SJSA1 (cell line): ENCODE measurements at places on chromosomes 13 and 19. TPM values are rescaled to one million over a fixed set of nuclear protein-coding genes. Genes with fewer than 3 reads are reported as not detected.

The ATCAY gene
- total RNA-seq = 0.03 and 0.26 TPM in 2 replicates

The TSKS gene
- not detected in 2 replicates for total RNA-seq

The FFAR3 gene
- not detected in 2 replicates for total RNA-seq

The TEX29 gene
- 0.82 TPM in 1 of 2 replicates, not detected in the other for total RNA-seq

The PCDH9 gene
- total RNA-seq = 1.1 and 2.2 TPM in 2 replicates

The ACP5 gene
- not detected in 2 replicates for total RNA-seq

The MAMSTR gene
- total RNA-seq = 0.16 TPM in 1 of 2 replicates, not detected in the other
